ENCODE measurements at places on chromosomes 2 and 18. TPM values are rescaled to one million over a fixed set of nuclear protein-coding genes. Genes with fewer than 3 reads are reported as not detected.

- no peak overlapping the region for H3K27ac ChIP-seq
- no peak overlapping the region for H3K4me3 ChIP-seq
- no peak for DNase-seq
- peaks cover 14% of the 10 kb centered on the region for H3K4me1 ChIP-seq
- no peaks in the 10 kb centered on the region for H3K27me3 ChIP-seq
Observed at GRCh38 chr2:231939022-231939421, 12.8 kb upstream of the NPPC start.

DNA sequence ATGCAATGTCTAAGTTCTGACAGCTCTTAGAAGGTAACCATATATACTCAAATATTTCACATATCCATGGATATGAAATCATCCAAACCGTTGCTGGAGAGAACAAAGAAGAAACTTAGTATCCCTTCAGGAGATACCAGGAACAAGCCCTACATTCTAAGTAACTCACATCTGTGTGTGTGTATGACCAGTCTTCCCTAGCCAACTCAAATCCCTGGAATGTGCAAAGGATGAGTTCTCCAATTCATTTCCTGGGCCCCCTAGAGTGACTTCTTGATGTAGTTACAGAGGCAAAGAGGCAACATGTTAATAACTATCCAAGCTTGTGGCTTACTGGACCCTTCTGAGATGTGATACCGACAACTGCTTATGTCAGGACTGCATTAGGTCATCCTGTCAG lies 20.1 kb downstream of the TPGS2 start:
- H3K4me1 ChIP-seq = no peaks in the 10 kb centered on the region
- H3K36me3 ChIP-seq = peaks cover 36% of the 10 kb centered on the region
- H3K27ac ChIP-seq = no peak overlapping the region
- H3K27me3 ChIP-seq = no peaks in the 10 kb centered on the region

DNA sequence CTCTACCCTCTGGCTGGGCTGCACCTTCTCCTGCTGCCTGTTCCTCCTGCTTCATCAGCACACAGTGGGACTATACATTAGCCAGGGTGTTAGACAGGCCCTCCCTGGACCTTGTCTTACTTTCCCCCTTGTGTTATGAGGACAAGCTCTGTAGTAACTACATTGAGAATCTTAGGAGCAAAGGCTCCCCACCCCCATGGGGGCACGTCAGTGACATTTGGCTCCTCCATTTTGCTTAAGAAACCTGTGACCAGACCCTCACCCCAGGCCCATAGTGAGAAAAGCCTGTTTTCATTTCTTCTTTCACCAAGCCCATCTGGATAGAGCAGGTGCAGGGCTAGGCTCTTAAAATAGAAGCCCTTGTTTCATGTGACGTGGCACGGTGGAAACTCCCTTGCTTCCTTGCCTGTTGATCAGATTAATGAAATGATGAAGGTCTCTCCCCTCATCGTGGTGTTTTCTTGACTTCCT lies 146.7 kb downstream of the RPIA start:
- no peaks in the 10 kb centered on the region for H3K36me3 ChIP-seq
- no peak overlapping the region for H3K27ac ChIP-seq
- H3K27me3 ChIP-seq = no peaks in the 10 kb centered on the region
- H3K4me1 ChIP-seq = peaks cover 4% of the 10 kb centered on the region

Gene ELOA2
- not detected for polyA plus RNA-seq

DNA sequence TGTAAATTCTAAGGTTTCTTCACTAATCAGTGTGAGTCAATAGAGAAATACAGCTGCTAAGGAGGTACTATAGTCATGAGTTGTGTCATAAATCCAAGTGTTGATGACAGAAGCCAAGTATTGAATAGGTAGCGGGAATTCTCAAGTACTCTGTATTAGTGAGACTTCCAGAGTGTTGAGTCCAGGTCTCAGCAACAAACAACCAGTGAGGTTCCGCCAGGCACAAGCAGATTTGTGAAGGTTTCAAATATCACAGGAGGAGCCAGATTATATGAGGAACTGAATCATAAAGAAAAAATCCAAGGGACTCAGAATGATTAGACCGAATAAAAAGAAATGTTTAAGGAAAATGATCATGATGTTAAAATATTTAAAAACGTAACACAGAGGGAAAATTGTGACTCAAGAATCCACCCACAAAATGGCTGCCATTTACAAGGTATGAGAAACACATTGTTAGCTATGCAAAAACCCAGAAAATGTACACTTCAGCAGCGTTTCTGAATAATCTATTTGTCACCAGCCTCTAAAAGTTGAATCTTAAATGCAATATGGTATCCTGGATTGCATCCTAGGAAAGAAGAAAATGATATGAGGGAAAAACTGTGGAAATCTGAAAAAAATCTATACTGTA lies 27.3 kb upstream of the EVA1A start:
- H3K36me3 ChIP-seq = no peaks in the 10 kb centered on the region
- peak; percentile 24 for DNase-seq
- H3K27ac ChIP-seq = no peak overlapping the region

DNA sequence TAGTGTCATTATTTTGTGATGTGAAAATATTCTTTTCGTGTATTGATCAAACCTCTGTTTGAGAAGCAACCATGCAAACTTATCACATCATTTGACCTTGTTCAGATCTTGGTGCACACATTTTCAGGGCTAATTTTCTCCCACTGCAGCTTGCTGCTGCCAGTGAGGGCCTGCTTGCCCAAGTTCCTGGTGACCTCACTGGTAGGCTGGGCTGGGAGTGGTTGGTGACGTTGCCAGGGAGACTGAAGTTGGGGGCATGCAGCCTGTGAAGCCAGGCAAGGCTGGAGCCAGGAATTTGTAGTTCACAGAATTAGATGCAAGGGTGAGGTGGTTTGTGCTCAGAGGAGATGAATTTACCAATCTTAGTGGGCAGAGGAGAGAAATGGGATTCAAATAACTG lies 38.5 kb downstream of the PARD3B start:
- H3K36me3 ChIP-seq = no peaks in the 10 kb centered on the region
- no peaks in the 10 kb centered on the region for H3K4me1 ChIP-seq
- H3K27ac ChIP-seq = no peak overlapping the region
- no peak overlapping the region for H3K4me3 ChIP-seq
